ENCODE measurements at places on chromosomes 2 and 18.

DNA sequence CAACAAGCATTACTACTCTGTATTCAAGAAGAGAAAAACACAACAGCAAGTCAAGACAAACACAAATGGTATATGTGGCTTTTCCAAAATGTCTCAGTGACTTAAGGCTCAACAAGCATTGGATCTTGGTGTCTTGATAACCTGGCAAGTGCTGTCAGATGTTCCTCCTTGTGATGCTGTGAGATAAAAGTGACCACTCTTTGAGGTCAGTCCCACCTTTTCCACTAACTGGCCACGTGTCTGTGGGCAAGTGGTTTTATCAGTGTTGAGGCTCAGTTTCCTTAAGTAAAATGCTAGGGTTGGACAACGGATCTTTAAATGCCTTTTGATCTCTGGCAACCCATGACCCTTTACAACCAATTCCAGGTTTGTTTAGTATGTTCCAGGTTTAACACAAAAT is 98.7 kb downstream of the BCL2 start:
- H3K27me3 ChIP-seq = no peaks in the 10 kb centered on the region
- no peaks in the 10 kb centered on the region for H3K36me3 ChIP-seq
- DNase-seq = no peak
- H3K27ac ChIP-seq = no peak overlapping the region
- H3K4me1 ChIP-seq = no peaks in the 10 kb centered on the region

- DNase-seq = no peak
- no peaks in the 10 kb centered on the region for H3K4me1 ChIP-seq
- H3K27ac ChIP-seq = no peak overlapping the region
Observed at GRCh38 chr18:75439348-75439747, 11.8 kb upstream of the SMIM21 start.

DNA sequence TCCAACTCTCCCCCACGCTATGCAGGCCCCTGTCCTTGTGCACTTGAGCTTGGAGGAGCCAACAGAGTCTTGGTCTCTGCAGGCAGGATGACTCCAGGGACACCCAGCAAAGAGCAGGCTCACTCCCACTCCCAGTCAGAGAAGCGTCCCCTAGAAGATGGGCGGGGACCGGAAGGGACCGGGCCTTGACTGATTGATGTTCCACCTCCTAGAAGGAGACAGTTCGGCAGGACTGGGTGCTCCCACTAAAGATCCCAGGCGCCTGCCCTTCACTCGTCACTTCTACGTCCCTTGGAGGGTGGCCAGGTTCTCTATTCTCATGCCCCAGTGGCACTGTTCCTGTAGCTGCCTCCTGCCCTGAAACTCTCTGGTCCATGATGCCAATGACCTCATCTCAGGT is 3.2 kb upstream of the SP100 start:
- H3K36me3 ChIP-seq = no peaks in the 10 kb centered on the region
- DNase-seq = no peak
- H3K4me1 ChIP-seq = peaks cover 30% of the 10 kb centered on the region
- no peak overlapping the region for H3K27ac ChIP-seq

DNA sequence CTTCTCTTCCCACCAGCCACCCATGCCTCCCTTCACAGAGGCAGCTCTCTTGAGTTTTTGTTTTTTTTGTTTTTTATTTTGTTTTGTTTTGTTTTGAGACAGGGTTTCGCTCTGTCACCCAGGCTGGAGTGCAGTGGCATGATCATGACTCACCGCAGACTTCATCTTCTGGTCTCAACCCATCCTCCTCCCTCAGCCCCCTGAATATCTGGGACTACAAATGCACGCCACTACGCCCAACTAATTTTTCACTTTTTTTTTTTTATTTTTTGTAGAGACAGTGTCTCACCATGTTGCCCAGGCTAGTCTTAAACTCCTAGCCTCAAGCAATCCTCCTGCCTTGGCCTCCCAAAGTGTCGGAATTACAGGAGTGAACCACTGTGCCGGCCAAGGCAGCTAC is 161.4 kb downstream of the TRABD2A start:
- DNase-seq = no peak
- no peak overlapping the region for H3K4me3 ChIP-seq
- H3K27ac ChIP-seq = no peak overlapping the region
- H3K36me3 ChIP-seq = no peaks in the 10 kb centered on the region
- H3K27me3 ChIP-seq = no peaks in the 10 kb centered on the region

DNA sequence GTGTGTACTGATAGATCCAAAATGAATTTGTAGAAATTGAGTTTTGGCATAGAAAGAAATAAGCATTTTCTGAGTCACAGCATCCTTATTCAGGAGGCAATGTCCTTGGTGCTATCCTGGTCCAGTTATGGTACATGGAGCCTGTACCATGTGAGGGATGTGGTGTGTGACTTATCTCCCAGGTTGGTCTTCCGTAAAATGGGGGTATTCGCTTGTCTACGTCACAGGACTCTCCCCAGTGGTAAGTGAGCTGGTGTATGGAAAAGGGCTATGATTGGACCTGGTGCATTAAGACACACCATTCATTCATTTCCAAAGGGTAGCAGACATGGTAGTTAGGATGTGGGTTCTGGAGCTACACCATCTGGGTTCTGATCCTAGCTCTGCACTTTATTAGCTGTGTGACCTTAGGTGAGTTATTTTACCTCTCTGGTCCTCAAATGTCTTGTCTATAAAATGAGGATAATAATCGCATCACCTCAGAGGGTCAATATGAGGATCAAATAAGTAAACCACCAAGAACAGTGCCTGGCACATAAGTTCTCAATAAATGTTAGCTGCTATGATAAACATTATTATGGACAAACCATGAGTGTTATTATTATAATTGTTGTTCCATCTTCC is 119.2 kb downstream of the MYCN start:
- DNase-seq = no peak
- H3K27ac ChIP-seq = no peak overlapping the region
- H3K4me1 ChIP-seq = no peaks in the 10 kb centered on the region
- no peaks in the 10 kb centered on the region for H3K36me3 ChIP-seq
- H3K27me3 ChIP-seq = no peaks in the 10 kb centered on the region
- no peak overlapping the region for H3K4me3 ChIP-seq

- no peak for DNase-seq
- H3K27me3 ChIP-seq = no peaks in the 10 kb centered on the region
- no peaks in the 10 kb centered on the region for H3K4me1 ChIP-seq
- H3K36me3 ChIP-seq = no peaks in the 10 kb centered on the region
Observed at GRCh38 chr2:237320801-237321560, 93.0 kb downstream of the COL6A3 start.

Data from right lobe of liver (tissue), 6 donors.